ENCODE measurements at places on chromosomes 2 and 18. TPM values are rescaled to one million over a fixed set of nuclear protein-coding genes. Genes with fewer than 3 reads are reported as not detected.

GRCh38 chr2:43484323-43484930, 111.4 kb downstream of the THADA start:
- no peaks in the 10 kb centered on the region for H3K36me3 ChIP-seq
- no peak overlapping the region for H3K4me3 ChIP-seq
- DNase-seq, result no peak

DNA sequence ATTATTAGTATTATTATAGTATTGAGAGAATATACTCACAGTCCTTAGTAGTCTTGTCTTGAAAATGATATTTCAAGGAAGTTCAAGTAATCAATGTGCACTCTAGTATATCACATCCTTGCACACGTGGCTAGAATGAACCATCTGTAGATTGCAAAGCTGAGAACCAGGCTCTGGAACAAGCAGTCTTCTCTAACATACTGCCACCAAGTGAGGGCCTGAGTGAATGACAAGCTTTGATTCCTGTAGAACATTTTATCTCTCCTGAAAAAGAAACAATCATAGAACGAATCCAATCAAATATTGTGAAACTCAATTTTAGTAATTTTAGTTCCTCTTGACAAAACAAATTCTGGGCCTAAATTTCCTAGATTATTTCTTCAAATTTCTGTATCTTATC, 55.3 kb upstream of the SULT1C3 start:
- H3K4me3 ChIP-seq, result no peak overlapping the region
- DNase-seq, result no peak
- no peaks in the 10 kb centered on the region for H3K27me3 ChIP-seq
- no peak overlapping the region for H3K27ac ChIP-seq
- H3K4me1 ChIP-seq, result no peaks in the 10 kb centered on the region
- H3K36me3 ChIP-seq, result no peaks in the 10 kb centered on the region

DNA sequence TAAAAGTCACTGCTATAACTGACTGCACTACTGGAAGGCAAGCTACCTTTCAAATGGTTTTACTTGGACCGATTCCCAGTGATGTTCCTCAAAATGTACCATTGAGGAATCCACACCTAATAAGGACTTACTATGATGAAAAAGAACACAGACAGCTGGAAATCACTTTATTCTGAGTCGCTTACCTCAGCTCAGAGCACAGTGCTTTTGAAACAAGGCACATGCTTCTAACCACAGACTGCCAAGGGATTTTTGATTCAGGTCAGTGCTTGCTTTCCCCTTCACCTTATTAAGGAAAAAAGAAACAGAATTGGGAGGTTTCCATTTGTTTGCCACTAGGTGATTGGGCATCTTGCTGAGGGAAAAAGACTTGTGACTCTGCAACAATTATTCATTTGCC, 707.5 kb upstream of the FSHR start:
- no peak overlapping the region for H3K27ac ChIP-seq
- no peaks in the 10 kb centered on the region for H3K36me3 ChIP-seq
- no peaks in the 10 kb centered on the region for H3K4me1 ChIP-seq
- no peak overlapping the region for H3K4me3 ChIP-seq

DNA sequence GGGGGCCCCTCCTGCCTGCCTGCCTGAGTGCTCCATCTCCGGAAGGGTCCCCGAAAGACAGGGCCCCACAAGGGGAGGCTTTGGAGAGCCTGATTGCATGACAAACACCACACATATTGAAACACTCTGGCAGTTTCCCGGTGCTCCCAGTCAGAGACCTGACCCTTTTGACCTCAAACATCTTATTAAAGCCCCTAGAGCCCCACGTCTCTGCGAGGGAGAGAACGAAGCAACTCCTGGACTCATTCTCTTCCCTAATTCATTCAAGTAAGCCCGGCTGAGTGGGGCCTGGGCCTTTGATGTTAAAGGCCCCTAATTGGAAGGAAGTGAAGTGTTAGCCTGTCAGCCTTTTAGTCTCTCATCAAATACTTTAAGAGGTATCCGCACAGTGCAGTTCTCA, 335.6 kb downstream of the CYRIA start:
- H3K27ac ChIP-seq, result no peak overlapping the region
- no peak for DNase-seq
- no peak overlapping the region for H3K4me3 ChIP-seq
- no peaks in the 10 kb centered on the region for H3K27me3 ChIP-seq
- H3K36me3 ChIP-seq, result no peaks in the 10 kb centered on the region
- H3K4me1 ChIP-seq, result no peaks in the 10 kb centered on the region

AUP1 gene
- total RNA-seq, result 233 TPM

GRCh38 chr2:74099835-74100234, 47.9 kb downstream of the BOLA3 start:
- no peak overlapping the region for H3K4me3 ChIP-seq
- DNase-seq, result no peak
- peaks cover 63% of the 10 kb centered on the region for H3K36me3 ChIP-seq
- no peaks in the 10 kb centered on the region for H3K4me1 ChIP-seq
- H3K27ac ChIP-seq, result no peak overlapping the region

DNA sequence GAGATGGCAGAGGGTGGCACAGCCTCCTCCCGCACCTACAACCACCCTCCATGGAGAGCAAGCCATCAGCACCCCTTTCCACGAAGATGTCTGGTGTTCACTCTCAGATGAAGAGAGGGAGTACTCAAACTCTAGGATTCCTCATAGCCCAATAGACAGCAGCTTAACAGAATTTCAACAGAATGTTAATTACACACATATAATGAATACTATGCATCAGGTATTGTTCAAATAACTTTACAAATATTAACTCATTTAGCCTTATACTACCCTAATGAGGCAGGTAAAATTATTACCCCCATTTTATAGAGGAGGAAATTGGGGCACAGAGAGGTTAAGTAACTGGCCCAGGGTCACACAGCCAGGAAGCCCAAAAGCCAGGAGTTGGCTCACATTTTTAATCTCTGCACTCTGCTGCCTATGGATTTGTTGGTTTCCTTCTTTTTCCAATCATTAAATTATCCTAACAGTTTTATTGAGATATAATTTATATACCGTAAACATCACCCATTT, 39.0 kb downstream of the HS1BP3 start:
- DNase-seq, result no peak
- H3K4me3 ChIP-seq, result no peak overlapping the region
- no peaks in the 10 kb centered on the region for H3K36me3 ChIP-seq
- H3K27me3 ChIP-seq, result no peaks in the 10 kb centered on the region
- H3K27ac ChIP-seq, result peak overlapping the region; percentile 70

Measured in Peyer's patch (tissue), 4 donors.